Thyroid gland (tissue), 4 donors: ENCODE measurements at places on chromosomes 16 and 17. TPM values are rescaled to one million over a fixed set of nuclear protein-coding genes. Genes with fewer than 3 reads are reported as not detected.

DNA sequence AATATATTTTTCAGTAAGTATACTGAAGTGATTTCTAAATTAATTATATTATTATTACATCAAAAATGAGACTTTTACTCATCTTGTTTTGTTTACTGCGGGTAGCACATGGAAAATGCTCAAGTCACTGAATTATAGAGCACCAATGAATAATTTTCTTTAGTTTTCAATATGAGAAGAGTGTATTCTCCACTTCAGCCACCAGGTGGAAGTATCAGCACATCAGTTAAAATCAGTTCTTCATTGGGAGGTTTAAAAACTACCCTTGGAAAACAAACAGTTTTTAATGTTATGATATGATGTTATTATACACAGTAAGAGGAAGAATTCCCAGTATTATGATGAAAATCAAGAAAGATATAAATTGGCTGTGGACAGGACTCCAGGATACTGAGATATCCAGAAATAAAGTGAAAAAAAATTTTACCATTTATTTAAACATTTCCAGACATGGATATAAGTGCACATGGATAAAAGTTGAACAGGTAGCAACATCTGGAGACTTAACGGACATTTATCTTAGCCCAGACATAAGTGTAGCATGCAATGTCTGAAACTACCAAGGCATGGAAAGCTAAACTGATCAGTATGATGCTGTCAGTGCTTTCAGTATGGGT lies 467.3 kb downstream of the KCNJ2 start:
- no peaks in the 10 kb centered on the region for H3K4me1 ChIP-seq
- H3K27me3 ChIP-seq: no peaks in the 10 kb centered on the region
- no peak overlapping the region for H3K4me3 ChIP-seq
- no peak overlapping the region for H3K27ac ChIP-seq
- no peak for DNase-seq

- H3K4me3 ChIP-seq: no peak overlapping the region
- H3K27ac ChIP-seq: no peak overlapping the region
- H3K36me3 ChIP-seq: no peaks in the 10 kb centered on the region
Observed at GRCh38 chr16:58272855-58273254, 22.0 kb downstream of the PRSS54 start.

- no peaks in the 10 kb centered on the region for H3K4me1 ChIP-seq
- no peaks in the 10 kb centered on the region for H3K36me3 ChIP-seq
- no peak overlapping the region for H3K4me3 ChIP-seq
- H3K27ac ChIP-seq: no peak overlapping the region
- no peak for DNase-seq
- no peaks in the 10 kb centered on the region for H3K27me3 ChIP-seq
Observed at GRCh38 chr17:29949696-29950095, 8.3 kb downstream of the EFCAB5 start.

DNA sequence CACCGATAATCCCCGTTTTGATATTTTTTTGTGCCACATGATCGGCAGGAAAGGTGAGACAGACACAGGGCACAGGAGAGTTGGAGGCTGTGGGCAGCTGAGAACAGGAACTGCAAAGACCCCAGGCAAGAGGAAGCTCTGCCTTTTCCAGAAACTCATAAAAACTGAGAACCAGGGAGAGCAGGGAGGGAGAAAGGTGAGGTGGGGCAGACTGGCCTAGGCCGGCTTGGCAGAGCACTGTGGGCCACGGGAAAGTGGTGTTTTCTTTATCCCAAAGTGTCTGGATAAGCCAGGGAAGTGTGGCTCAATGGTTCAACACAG lies 11.8 kb upstream of the AXIN2 start:
- no peak for DNase-seq
- no peaks in the 10 kb centered on the region for H3K36me3 ChIP-seq
- no peak overlapping the region for H3K4me3 ChIP-seq
- no peaks in the 10 kb centered on the region for H3K27me3 ChIP-seq
- H3K4me1 ChIP-seq: no peaks in the 10 kb centered on the region

DNA sequence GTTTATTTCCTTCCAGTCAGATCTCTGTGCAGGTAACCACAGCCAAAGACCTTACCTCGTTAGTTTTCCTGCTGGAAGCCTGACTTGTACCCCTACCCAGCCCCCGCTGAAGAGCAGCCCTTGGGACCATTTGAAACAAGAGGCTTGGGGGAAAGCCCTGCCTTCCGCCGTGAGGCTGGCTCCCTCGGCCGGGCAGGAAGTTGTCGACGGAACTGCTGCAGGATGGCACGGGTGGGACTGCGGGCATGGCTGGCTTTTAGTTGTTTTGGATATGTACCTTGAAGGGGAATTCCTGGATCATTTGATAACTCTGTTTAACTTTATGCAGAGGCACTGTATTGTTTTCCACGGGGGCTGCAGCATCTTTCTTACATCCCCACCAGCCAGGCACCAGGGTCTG lies 49.0 kb upstream of the ENDOV start:
- peaks cover 91% of the 10 kb centered on the region for H3K36me3 ChIP-seq
- no peaks in the 10 kb centered on the region for H3K4me1 ChIP-seq
- no peak for DNase-seq

- no peak overlapping the region for H3K27ac ChIP-seq
- H3K4me3 ChIP-seq: no peak overlapping the region
- H3K4me1 ChIP-seq: no peaks in the 10 kb centered on the region
- DNase-seq: no peak
- peaks cover 21% of the 10 kb centered on the region for H3K36me3 ChIP-seq
- H3K27me3 ChIP-seq: no peaks in the 10 kb centered on the region
Observed at GRCh38 chr16:1443403-1443973, 868 bp downstream of the CCDC154 start.

GRCh38 chr17:37465069-37465616 lies 24.5 kb upstream of the DUSP14 start:
- H3K27me3 ChIP-seq: no peaks in the 10 kb centered on the region
- DNase-seq: no peak
- H3K4me1 ChIP-seq: no peaks in the 10 kb centered on the region

DNA sequence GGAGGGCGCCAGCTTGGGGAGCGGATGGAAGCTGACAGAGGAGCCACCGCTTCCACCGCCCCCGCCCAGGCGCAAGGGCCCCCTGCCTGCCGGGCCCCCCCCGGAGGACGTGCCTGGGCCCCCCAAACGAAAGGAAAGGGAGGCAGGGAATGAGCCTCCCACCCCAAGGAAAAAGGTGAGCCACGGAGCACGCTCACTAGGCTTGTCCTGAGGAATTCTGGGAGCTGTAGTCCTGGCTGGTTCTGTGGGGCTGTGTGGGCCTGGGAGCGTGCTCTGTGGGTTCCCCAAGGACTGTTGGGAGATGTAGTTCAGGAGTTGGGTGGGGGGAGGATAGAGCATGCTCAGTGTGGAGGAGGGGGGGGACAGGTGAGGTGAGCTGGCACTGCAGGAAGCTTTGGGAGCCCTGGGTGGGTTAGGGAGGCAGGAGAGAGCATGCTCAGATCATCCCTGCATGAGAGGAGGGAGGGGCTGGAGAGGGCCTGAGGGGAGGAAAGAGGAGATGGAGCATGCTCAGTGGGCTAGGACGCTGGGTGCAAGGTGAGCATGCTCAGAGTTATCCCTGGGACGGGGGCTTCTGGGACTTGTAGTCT lies 4.5 kb downstream of the FBXL19 start:
- H3K36me3 ChIP-seq: peaks cover 19% of the 10 kb centered on the region
- no peaks in the 10 kb centered on the region for H3K27me3 ChIP-seq
- no peak overlapping the region for H3K27ac ChIP-seq
- peaks cover 4% of the 10 kb centered on the region for H3K4me1 ChIP-seq
- no peak overlapping the region for H3K4me3 ChIP-seq

DCTPP1 gene
- total RNA-seq: 26.4 TPM

NAGS gene
- total RNA-seq: 11.9 TPM
